HuH-7 (cell line): ENCODE measurements at places on chromosomes 2 and 18.

DNA sequence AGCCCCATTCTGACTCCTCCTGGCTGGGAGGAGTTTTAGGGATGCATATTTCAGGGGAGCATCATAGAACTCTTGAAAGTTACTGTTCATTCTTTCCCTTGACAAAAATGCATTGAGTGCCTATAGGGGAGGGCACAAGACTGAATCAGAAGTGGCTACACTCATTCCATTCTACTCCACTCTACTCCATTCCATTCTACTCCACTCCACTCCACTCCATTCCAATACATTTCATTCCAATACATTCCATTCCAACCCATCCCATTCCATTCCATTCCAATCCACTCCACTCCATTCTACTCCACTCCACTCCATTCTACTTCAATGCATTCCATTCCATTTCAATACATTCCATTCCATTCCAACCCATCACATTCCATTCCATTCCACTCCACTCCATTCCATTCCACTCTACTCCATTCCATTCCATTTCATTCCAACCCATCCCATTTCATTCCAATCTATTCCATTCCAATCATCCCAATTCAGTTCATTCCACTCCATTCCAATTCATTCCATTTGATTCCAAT lies 110.8 kb downstream of the LOXHD1 start:
- no peak for DNase-seq

DNA sequence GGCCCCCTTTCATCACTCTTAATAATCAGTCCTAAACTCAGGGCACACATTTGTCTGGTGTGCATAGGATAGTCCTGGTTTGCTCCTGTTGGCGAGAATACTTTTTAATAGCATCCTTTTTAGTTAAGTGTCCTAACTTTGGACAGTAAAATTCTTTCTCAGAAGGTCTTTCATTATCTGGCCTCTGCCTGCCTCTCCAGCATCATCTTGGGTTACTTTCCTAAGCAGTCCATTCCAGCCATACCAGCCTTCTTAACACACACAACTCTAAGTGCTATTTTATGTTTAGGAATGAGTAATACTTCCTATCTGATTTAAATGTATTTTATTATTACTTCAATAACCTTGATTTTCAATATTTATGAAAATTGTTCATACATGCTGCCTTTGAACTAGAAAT lies 151.0 kb downstream of the ACOXL start:
- DNase-seq = no peak

- DNase-seq = no peak
These were observed 210.5 kb downstream of the HDAC4 start for GRCh38 chr2:239190361-239190760.

DNA sequence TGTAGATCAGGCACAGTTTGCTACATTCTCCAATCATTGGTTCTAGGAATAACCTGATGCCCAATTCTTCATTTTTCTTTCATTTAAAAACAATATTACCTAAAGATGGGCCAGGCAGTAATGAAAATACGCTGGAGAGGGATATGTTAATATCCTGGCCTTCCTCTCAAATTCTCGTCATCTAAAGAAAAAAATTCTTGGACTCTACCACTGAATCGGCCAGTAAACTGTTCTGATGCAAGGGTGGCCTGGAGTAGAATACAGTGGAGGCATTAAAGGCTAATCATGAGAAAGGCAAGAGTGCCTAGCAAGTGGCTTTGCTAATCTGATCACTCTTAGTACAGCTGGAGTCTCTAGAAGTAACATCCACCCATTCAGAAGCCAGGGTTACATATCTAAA lies 157.7 kb downstream of the ANTXR1 start:
- no peak for DNase-seq

- no peak for DNase-seq
These were observed 36.9 kb downstream of the CNGA3 start for GRCh38 chr2:98383166-98383565.

DNA sequence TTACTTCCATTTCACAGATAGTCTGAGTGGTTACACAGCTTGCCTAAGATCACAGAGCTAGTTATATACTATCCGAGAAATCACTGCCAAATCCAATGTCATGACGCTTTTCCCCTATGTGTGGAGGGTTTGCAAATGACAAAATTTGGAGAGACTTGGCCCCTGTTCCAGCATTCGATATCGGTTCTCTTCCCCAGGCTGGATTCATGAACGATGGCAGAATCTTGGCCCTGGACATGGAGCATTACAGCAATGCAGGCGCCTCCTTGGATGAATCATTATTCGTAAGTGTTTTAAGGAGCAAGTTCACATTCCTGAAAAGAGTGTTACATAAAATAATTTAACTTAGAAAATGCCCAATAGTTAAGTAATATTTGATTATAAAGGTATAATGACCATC lies 55.1 kb downstream of the AOX1 start:
- DNase-seq = no peak

GRCh38 chr2:112625474-112626114 lies 20.1 kb upstream of the SLC20A1 start:
- no peak for DNase-seq

GRCh38 chr2:97742381-97742847 lies 29.0 kb downstream of the ZAP70 start:
- no peak for DNase-seq

- no peak for DNase-seq
These were observed 132.3 kb upstream of the RIOK3 start for GRCh38 chr18:23320709-23321236.

DNA sequence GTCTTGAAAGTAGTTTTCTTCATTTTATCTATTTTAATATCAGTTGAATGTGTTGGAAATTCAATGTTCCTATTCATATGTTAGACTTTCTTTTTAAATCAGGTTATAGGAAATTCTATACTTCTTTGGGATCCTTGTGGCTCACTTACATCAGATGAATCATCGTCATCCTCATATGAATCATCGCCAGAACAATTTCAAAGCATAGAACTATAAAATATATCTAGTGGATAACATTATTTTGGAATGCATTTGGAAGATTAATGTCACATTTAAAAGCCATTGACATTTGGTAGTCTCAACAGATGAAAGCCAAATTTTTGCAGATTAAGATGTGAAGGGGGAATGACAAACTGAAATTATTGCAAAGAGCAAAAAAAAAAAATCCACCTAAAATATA lies 94.1 kb downstream of the FAM161A start:
- no peak for DNase-seq

DNA sequence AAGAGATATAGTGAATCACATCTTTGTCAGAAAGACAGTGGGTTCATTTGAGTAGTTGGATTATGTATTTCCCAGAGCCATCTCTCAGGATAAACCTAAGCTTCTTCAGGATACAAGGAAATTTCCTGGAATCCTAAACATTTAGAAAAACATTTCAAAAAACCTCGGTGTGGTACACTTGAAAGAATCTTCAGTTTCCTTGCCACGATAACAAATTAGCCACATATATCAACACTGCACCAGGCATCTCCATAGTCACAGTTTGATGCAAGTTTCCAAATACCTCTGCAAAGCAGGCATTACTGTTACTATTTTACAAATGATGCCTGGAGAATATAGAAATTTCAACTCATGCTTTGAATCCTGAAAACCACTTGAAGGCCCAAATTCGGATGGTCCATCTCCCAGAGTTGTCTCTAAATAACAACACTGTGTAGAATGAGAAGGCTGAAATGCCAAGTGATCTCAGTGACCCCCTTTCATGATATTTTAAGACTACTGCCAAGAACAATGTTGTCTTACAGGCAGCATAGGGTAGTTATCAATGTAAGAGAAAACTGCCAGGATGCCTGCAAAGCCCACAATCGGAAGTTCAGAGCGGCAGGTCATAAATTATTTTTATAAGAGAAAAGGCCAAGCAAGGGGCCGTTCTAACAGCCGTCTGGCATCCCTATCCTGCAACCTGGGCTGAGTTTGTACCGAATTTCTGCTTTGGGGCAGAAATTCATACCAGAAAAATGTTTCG lies 307.9 kb downstream of the TXNL1 start:
- no peak for DNase-seq

DNA sequence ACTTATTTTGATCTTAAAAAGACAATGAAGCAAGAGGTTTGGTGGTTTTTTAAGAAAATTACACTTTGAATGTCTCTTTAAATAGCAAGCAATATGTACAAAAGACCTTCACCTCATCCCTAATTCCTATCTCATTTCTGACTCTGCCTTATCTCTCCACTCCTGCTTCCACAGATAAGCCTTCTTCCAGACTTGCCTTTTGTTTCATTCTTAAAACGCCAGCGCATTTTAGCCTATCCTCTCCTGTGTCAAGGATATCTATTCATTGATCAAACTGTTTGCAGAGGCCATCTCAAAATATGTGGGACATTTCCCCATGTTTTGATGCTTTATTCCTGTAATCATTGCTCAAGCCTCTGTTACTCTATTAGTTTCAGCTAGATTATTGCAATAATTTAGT lies 562.5 kb downstream of the PARD3B start:
- no peak for DNase-seq

DNA sequence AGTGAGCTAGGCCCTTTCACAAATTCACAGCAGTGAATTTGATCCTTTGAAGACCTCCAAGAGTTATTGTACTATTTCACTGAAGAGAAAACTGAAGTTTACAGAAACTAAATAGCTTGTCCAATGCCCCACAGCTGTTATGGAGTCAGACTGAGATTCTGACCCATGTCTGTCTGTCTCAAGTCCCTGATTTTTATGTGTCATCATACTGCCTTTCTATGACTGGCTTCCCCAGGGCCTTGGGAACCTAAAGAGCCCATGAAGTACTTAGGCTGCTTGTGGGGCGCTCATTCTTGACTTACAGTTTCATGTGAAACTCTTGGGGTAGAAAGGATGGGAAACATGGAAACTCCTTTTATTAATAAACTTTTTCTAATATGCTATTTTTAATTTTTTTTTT lies 107.7 kb downstream of the ATL2 start:
- no peak for DNase-seq

GRCh38 chr2:105883911-105884694 lies 139.4 kb downstream of the NCK2 start:
- no peak for DNase-seq

- DNase-seq = no peak
These were observed 6.3 kb downstream of the FZD5 start for GRCh38 chr2:207763303-207763917.

DNA sequence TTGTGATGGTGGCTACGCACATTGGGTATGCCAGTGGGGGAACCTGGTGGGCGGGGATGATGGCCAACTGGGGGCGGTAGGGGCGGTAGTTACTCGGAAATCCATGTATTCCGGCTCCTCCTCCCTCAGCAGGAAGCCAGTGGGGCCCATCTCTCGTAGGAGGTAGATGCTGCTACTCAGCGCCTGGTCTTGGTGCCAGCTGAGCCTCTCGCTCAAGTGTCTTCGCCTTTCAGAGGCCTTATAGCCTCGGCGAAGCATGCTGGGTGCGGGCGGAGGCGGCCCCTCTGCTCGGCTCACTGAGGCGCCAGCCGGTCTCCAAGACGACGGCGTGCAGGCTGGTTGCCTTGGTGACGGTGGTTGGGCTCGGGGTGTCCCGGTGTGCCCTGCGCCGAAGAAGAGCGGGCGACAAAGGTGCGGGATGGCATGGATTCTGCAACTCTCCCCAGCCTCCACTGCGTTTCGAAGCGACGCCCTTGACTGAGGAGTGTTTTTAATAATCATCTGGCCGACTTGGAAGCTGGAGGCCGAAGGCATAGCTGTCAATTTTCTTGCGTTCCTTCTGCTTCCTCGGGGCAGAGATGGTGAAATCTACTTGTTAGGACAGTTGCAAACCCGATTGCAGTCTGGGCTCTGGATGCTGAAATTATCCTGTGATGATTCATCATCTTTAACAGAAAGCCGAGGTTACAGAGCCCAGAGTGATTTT lies at the start of gene ZSWIM2:
TSS of gene ZSWIM2 (minus strand) at position 298 of the 706 bp plus-strand sequence. CDS start at position 258, 40 bp downstream.
- DNase-seq = peak; percentile 17

DNA sequence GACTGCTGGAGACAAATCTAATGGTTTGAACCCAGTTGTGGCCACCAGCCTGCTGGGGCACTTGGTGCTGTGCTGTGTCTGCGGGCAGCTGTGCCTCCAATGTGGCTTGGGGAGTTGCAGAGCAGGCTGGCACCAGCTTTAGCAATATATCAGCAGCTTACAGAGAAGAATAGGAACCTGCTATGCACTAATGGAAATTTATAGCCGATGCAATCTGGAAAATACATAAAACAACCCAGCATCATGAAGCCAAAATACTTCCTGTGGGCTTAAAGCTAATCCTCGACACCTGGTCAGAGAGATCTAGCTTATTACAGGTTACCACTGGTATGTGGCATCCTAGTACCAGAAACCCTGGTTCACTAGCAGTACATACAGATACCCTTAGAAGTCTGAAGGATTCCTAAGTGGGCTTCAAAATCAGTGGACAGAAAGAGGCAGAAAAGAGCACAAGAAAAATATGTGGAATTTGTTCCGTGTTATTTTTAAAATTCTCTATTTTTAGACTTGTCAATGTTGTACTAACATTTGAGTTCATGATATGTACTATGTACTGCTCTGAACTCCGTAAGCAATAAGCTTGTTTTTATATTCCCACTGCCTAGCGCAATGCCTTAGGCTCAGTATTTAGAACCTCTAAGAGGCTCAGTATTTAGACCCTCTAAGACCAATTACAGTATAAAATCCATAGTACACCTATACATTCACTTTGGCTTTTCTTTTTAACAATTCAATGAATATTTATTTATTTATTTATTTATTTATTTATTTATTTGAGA lies 194.7 kb downstream of the UXS1 start:
- no peak for DNase-seq

DNA sequence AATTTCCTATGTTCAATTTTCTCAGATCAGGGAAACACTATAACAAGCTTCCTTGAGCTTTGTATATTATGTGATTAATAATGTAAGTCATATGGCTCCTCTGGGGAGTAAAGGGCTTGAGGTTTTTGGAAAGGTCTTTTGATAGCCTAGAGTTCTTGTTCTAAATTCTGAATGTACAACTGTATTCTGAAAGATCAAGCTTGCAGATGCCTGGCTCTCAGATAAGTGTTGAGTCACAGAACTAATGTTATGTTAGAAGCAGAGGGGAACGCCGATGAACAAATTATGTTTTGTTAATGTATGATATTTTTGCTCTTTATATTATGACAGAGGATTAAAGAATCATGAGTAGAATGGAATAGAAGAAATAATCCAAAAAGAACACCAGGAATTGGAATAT lies 170.1 kb downstream of the RPRM start:
- no peak for DNase-seq

DNA sequence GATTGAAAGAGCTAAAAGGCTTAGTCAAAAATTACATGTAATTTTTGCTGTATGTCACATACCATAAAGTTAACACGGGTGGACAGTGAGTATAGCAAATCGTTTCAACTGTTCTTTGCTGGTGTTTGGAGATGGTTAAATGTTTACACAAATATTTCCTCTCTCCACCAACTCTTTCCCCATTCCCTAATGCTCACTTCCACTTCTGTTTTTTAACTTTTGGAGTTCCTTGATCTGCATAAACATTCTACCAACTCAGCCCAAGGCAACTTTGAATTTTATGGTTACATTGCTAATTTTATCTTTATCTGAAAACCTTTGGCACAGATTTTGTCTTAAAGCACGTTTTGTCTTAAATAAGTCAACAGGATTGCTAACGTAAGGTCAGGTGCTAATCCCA lies 1.9 kb upstream of the SPOPL start:
- DNase-seq = no peak

- DNase-seq = no peak
These were observed 819.6 kb downstream of the RNF144A start for GRCh38 chr2:7736646-7737305.
